ENCODE measurements at places on chromosomes 13 and 19.
A peak's percentile ranks its signal among the peaks of the same experiment; 100 is the strongest.

DNA sequence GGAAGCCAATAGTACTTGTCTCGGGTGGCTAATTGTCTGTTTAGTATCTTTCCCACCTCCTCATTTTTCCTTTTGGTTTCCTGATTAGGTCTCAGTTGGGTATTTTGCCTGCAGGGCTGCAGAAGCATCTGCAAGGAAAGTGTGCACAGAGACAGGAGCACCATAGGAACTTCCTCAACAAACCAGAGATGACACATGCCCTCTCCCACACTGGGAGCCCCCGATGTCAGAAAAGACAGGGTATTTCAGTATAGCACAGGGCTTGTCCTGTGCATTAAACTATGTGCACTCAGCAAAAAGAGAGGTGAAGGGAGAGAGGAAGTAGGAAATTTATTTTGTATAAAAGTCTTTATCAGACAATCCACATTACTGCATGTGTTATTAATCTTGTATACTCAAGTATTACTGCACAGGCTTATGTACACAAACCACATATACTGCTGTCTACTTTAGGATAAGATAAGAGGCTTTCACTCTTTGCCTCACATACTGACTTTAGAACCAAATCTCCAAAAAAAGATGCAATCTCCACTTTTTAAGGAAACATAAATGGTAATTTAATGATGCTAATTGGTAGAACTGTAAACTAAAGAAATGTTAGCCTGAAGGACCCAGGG, 501.0 kb downstream of the FOXO1 start:
- no peak for DNase-seq

DNA sequence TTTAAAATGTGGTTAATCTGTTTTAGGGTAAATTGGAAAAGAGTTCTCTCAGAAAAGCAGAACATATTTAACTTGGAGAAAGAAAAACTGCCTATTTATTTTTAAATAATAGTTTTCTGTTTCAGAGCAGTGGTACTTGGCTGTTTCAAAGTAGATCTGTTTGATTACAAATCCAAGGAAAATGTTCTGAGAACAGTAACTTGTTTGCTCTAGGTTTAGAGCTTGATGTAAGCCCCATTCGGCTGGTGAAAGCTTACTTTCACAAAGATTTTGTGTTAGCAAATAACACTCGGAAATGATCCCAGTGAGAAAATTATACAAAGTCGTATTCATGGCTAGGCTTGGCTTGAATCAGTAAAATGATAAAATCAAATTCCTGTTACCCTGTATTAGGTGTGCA, 395.8 kb upstream of the GPC6 start:
- no peak for DNase-seq

- DNase-seq: no peak
Observed at GRCh38 chr13:34241332-34241731, 423.4 kb downstream of the RFC3 start.

DNA sequence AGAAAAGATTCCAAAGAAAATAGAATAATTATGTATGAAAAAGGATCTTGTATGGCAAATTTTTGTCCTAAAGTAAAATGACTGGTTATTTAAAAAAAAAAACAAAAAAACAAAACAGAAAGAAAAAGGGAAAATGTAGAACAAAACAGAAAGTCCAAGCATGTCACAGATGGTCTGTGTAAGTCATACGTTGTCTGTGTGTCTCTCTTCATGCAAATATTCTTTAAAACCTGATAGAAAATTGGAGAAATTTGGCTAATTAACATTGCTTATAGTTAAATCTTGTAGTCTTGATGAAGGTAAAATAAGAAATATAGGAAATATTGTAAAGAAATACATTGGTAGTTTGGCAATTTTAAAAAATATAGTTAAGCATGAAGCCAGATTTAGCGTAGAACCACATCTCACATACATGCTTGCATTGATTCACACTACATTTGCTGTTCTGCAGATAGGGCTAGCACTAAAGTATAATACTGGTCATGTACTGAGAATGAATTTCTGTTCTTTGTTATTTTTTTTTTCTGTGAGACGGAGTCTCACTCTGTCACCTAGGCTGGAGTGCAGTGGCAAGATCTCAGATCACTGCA, 58.4 kb downstream of the SPRYD7 start:
- DNase-seq: no peak

DNA sequence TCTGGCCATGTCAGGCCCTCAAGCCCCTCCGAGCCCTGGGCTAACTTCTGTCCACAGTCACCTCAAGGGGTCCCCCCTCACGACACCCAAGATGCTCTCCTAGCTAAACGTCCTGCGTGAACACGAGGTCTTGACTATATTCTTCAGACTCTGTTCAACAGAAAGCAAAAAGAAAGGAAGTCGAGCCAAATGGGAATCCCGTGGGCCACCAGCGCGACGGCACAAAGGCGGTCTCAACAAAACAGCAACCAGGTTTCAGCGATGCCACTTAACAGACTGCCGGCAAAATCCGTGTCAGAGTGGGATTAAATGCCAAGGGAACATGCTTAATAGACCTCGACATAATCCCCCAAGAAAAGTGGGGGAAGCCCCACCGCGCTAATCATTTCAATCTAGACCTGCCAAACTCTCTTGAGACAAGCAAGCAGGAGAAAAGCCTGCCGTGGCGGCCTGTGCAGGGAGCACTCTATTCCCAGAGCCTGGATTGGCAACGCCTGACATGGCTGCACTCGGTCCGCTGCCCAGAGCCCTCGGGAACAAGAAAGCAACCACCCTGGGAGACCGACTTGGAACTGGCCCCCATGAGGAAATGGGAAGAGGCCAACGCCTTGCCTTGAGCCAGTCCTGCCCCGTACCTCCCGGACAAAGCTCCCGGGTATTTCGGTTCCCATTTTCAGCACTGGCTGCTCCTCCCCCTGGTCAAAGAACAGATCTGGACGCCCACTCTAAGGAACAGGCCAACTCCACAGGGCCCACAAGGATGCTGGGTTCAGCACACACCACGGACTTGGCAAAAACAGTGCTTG, 16.0 kb downstream of the ZC3H4 start:
- DNase-seq: no peak

DNA sequence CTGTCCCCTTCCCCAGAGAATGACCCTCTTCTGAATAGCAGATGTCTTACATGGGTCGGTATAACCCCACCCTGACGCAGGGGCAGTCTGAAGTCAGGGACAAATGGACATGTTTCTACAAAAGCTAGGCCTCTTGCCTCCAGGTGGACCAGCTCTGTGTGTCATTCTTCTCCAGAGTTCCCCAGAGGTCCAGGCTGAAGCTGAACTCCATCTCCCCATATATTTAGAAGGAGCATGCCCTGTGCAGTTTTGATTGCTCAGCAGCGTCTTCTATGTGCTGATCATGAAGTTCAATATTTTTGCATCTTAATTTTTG, 8.8 kb upstream of the NALCN start:
- DNase-seq: no peak

- DNase-seq: no peak
Observed at GRCh38 chr19:58037927-58038687, 4.3 kb downstream of the ZSCAN1 start.

- no peak for DNase-seq
Observed at GRCh38 chr13:76830805-76831204, 55.4 kb downstream of the KCTD12 start.

DNA sequence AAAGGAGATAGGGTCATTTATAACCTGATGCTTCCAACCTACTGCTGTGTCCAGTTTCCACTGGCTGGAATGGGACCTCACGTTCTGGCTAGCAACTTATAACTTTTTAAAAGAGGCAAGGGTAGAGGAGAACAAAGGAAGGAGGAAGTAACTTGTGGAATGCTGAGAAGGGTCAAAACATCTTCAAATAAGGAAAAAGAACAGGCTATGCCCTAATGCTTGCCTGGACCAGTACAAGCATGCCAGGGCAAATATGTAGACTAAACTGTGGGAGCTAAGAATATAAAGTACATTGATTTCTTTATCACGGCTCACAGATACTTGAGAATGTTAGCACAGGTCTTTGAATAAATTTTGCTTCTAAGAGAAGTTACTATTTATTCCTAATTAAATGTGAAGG, 1.5 kb upstream of the ZNF561 start:
- no peak for DNase-seq

GRCh38 chr13:34935841-34936240, 6.2 kb upstream of the NBEA start:
- DNase-seq: no peak

DNA sequence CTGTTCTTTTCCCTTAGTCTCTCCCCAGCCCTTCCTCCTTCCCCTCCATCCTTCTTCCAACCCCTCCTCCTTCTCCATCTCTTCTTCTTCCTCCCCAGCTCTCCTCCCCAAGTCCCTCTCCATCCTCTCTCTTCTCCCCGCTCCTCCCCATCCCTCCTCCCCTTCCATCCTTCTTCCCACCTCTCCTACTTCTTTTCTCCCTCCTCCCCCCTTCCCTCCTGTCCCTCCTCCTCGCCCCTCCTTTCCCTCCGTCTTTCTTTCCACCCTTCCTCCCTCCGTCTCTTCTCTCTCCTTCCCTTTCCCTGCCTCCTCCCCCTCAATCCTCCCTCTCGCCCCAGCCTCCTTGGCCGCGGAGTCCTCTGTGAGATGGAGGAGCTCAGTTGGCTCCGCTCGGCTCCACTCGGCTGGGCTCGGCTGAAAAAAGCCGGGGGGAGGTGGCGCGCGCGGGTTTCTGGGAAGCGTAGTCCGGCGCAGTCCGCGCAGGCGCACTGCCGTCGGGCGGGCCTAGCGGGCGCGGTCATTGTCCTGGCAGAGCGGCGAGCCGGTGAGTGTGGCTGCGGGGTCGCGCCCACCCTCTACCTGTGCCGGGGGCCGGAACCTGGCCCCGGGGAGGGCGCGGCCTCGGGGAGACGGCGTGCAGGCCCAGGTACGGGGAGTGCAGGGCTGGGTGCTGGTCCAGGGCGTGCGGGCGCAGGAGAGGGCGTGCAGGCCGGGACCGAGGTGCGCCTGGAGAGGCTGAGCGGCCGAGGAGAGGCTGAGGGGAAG, at the start of gene ZNF71:
TSS of gene ZNF71 (plus strand) at position 520 of the 765 bp plus-strand sequence. CDS start 6,257 bp downstream, outside the sequence.
- peak; percentile 89 for DNase-seq

DNA sequence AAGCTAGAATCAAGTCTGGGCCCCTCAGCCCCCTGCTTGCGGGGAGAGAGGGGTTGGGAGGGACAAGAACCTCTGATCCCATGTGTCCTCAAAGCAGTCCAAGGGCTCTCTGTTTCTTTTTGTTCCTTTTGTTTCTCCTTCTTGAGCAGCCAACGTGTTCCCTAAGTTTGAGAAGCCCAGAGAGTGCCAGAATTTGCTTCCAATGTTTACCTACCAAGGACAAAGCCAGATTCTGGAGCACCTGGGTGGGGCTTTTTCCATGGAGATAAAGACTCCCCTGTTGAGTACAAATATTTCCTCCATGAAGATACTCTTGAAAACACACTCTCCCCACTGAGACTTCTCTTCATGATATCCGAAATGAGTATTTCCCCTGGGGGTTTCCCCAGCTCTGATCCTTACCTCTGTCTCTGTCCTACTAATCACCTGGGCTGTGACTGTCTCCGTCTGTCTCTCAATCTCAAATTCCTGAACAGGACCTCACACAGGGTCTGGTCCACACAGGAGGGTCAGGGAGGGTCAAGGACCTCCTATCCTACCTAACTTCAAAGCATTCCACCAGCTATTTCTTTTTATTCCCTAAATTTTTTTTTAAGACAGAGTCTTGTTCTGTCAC, 27.4 kb downstream of the CD177 start:
- DNase-seq: no peak

DNA sequence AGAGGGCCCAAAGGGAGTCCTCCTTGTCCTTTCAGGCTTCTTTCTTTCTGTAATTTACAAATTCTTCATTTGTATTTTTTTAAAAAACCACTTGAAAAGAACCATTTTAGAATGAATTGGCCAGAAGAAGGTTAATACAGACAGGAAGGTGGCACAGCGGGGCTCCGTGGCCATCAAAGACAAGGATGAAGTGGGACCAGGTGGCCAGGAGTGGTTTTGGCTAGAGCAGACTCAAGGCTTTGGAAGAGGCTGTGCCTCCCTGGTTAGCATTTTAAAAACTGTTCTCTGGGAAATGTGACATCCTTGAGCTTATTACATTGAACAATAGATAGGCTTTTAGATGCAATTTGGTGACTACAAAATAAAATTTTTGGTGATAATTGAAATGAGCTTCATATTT, 48.4 kb downstream of the ATP8A2 start:
- DNase-seq: no peak

DNA sequence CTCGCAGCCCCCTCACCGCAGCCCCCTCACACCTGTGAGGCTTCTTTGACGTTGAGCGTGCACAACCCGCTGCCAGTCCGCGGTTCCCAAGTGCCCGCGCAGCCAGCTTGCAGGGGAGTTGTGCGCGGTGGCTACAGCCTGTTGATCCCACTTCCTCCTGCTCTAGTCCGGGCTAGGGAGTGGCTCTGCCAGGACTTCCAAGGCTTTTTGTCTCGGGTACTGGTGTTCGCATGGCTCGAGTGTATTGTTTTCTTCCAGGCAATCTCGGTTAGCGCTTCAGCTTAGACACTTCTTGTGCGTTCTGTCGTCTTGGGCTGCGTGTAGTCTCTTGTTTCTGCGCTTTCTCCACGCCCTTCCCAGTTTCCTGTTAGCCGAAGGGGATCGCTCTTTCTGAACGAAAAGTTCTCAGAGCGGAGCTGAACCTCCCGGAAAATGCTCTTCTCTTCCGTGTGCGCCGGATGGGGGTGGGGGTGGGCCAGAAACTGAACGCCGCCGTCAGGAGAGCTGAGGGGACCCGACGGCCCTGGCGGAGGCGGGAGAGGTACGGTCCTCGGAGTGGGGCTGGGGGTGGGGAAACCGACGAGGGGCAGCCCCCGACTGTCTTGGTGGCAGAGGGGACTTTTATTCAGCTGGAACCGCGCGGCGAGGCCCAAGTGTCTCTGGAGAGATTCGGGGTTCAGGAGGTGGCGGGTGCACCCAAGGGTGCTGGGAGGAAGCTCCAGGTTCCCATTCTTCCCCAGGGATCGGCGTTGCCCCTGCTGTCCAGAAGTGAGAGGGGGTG, 697 bp upstream of the DGKH start:
- peak; percentile 35 for DNase-seq

- no peak for DNase-seq
Observed at GRCh38 chr13:43021926-43022670, 1.3 kb upstream of the DNAJC15 start.

DNA sequence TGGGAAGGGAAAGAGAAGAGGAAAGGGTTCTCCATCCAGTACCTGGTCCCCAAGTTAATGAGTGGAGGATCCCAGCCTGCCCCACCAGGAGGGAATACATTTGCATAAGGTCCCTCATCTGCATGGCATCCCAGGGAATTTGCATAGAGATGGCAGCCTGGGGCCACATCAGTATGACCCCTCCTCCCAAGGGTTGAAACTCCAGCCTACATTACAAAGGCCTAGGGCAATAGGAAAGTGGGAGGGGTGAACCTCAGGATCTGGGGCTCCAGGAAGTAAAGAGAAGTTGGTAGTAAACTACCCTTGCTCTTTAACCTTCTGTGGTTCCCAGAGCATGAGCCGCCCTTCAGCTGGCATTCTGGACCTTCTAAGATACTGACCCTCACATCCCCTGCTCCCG, 6.8 kb upstream of the NECTIN2 start:
- no peak for DNase-seq

- DNase-seq: no peak
Observed at GRCh38 chr13:28094306-28094705, 6.1 kb downstream of the FLT3 start.

DNA sequence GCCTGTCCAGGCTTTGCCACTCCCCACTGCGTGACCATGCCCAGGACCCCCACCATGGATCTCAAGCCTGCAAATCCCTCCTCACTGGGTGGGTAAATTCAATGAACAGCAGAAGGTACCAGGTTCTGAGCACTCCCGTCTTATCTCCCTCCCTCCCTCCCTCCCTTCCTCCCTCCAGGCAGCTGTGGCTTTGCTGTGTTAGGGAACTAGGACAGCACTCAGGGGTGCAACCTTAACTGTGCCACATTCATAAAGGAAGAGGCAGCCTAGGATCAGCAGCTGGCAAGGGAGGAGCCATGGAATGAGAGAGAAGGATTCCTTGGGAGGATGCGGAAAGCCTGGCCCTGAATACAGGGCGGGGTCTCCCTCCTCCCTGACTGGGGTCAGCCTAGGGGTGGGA, 5.6 kb downstream of the CEACAM4 start:
- DNase-seq: no peak

Measured in stimulated activated CD4-positive, alpha-beta T cell treated with anti-CD3 and anti-CD28 coated beads, Interleukin-2, amount 100 ng/mL, for 24 hours (primary cell).